ENCODE measurements at places on chromosomes 2 and 18.

- peak; percentile 63 for DNase-seq
These were observed 431 bp downstream of the FAM98A start for GRCh38 chr2:33598561-33599174.

DNA sequence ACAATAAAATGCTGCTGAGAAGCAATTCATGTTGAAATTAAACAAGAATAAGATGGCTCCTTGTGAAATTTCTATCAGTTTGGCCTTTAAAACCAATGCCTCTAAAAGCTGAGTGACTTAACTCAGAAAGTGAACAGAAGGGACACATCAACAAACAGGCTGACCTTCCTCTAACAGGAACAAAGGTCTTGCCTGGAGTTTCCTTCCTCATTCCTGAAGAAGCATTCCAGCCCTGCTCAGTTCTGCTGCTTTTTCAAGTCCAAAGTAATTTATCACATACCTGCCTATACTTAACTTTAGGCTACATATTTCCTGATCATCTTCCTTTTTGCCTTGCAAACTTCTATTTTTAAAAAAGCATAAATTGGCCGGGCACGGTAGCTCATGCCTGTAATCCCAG lies 14.1 kb downstream of the PTRHD1 start:
- DNase-seq, result no peak

DNA sequence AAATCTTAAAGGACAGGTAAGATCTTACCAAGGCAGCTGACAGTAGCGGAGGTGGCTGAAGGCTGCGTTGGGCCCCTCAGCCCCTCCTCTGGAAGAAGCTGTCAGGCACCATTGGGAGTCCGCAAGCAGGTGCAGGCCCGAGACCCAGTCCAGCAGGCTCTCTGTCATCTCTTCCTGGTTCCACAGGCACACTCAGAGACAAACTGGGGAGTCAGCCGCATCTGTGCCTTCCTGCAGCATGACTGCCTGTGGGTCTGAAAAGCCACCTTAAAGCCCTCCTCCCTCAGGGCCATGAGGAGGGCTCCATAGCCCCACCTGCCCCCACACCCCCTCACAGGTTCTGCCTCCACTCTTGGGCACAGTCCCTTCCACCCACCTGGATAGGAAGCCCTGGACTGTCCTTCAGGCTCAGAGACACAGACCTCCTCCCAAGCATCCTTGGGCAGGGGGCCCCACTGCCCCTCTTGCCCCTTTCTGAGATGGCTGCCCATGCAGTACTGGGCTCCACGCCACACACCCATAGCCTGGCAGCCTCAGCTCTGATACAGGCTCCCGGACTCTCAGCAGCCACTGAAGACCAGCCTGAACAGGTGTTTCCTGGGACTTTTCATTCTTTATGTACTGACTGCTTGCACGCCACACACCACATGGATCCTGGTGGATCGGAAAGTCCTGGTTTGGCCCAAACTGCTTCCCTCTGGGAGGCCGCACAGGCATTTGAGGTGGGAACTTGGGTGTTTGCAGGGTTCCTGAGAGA lies 239.8 kb downstream of the SEPTIN10 start:
- DNase-seq, result no peak

DNA sequence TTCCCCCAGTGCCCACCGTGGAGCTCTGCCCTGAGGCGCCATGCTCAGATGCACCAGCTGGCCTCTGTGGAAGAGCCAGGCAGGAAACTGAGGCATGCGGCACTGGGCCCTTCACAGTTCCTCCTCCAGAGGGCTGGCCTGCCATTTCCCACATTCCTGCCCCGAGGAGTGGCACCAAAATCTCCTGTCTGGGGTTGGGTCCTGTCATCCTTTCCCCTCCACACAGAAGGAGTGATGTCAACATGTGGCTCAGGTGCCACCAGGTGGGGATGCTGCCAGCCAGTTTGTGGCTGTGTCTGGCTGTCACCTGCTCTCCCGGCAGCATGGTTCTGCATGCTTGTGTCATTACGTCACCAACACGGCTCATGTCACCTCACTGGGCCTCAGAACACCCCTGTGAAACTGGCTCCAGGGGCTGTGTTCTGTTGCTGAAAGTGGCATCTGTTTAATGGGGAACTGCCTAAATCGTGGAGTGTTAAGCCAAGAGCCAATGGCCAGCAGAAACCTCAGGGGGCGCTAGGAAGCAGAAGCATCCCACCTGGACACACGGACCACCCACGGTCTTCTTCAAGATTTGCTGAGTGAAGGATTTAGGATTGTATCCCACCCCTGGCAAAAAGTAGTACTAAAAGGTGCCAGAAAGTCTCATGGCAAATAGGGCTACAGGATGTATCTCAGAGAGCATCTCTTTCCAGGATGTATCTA lies 51.3 kb downstream of the ZAP70 start:
- no peak for DNase-seq

DNA sequence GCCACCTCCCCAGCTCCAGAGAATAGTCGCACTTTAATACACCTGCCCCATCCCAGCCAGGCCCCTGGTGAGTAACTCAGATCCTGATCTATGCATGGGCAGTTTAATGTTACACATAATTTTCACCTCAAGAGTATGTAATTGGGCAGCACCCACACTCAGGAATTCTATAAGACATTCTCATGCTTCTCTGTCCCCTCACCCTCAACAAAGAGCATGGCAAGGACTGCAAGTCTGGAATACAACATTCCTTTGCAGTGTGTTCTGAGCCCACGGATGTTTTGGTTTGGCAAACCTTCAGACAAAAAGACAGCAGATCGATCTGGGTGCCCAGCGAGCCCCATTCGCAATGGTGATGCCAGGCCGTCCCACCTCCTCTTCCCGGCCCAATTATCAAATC lies 4.9 kb upstream of the SLC14A1 start:
- DNase-seq, result no peak

GRCh38 chr2:59589881-59590280 lies 963.6 kb downstream of the BCL11A start:
- no peak for DNase-seq

DNA sequence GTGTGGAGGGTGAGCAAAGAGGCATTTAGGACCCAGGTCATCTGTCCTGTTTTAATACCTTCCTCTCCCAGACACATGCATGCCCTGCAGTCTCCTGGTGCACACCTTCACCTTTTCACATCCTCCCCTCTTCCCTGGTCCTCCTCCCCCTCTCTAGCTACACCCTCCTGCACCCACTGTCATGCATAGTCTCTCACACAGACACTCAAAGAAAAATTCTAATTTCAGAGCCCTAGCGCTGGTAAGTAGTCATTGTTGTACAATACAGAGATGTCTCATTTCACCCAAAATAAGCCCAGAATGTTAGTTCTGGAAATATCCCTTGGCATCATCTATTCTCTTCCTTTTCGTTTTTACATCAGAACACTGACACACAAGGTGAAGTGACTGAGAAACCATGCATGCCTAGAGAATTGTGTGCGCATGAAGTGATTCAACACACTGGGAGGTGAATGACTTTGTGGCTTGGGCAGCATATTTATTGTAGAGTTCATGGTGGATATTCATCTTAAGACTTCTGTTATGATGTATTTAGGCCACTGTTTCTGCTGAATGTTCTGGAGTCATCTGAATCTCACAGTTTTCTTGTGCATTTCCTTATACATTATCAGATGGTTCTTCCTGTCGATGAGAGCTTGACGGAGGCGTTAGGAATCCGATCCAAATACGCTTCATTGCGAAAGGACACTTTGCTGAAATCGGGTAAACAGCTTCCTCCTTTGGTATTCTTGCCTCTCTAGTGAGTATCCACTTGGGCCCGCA lies 69.9 kb downstream of the COA5 start:
- DNase-seq, result no peak

- DNase-seq, result peak; percentile 62
These were observed 50.9 kb downstream of the ADNP2 start for GRCh38 chr18:80159713-80160636.

GRCh38 chr2:216643986-216644659 lies 10.9 kb downstream of the IGFBP2 start:
- no peak for DNase-seq

DNA sequence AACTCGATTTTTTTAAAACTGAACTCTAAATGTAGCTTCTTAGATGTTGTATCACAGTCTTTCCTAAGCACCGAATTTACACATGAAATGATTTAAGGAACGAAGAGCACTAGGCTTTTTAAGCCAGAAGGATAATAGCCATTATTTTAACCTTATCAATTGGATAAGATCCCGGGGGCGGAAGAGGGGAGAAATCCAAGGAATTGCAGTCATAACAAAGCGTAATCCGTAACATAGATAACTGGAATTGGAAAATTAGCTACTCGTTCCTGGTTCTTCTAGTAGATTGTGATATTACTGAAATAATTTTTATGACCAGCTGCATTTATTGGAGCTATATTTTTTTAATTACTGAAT lies 988 bp upstream of the KANSL1L start:
- DNase-seq, result no peak

- no peak for DNase-seq
These were observed 68.3 kb upstream of the MAPRE2 start for GRCh38 chr18:34972765-34973414.

- DNase-seq, result peak; percentile 56
These were observed 3.6 kb upstream of the RNF144A start for GRCh38 chr2:6913415-6914157.

DNA sequence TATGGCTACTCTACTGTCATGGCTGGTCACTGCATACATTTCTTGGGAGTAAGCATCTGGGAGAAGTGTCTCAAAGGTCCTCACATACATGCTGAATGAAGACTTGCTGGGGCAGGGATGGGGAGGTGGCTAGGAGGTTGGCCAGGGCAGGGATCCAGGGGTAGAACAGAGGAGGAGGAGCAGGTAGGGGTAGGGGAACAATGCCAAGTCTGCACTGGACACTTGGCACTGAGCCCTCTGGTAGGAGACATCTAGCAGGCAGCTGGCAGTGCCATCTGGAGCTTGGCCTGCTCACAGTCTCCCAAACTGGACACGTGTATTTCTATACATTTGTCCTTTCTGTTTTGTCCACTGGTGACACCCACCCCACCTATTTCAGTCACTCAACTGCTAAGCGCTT lies 62.7 kb upstream of the REV1 start:
- DNase-seq, result no peak

DNA sequence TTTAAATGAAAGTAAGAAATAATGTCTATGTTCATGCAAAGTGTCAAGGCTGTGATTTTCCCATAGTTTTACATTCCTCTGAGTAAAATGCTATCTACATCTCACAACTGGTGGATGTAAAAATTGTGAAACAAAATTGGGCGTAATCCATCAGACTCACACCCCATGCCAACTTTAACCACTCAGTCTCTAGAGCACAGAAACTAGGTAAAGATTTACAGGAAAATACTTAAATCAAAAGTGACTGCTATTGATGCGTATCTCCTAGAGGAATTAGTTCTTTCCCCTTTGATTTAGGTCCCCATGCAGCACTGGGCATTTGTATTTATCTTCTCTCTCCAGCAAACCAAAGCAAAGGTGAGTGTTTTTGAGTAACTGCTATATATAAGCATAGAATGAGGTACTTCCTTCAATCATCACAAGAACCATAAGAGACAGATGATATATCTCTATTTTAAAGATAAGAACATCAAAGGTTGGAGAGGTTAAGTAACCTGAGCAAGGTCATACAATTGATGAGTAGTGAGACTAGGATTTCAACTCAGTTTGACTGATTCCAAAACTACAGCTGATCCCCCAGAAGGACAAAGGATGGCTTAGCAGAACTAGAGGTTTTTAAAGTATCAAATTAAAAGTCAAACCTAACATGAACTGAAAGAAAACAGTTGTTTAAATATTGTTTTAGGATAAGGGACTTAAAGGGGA lies 594.0 kb upstream of the ACVR2A start:
- DNase-seq, result no peak

DNA sequence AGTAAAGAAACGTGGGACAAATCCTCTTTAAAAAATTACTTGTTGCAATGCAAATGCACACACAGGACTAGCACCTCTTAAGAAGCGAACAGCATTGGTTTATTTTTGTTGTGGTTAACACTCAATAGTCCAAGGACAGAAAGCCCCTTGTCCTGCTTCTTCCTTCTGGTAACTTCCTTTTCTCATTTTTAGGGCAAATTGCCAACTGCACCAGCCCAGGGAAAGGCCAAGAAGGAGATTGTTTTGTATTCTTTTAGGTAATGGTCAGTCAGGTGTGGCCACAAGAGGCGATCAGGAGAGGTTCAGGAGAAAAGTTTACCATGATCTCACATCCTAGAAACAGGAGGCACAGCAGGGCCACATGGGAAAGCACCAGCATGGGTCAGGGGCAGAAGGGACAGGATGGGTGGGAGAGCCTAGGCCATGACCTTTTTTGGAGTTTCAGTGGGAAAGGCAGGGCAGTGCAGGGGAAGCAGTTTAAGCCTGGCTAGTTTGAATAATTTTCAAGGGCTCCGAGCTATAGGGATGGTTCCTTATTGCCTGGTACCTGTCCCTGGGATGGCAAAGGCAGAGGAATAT lies 73.0 kb downstream of the CHRNA1 start:
- DNase-seq, result no peak

DNA sequence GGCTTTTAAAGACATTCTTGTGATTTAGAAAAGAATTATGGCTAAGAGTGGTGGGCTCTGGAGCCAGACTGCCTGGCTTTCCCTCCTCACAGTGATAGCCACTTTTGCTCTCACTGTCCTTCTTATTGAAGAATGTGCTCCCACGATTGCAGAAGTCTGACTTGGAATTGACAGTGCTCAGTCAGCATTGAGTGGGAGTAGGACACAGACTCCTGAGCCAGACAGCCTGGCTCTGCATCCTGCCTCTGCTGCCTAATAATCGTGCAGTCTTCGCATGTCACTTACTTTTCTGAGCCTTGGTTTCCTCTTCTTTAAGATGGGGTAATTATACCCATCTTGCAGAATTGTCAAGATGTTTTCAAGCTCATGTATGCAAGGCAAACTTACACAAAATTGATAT lies 23.3 kb downstream of the SPATS2L start:
- no peak for DNase-seq

- DNase-seq, result no peak
These were observed 31.9 kb downstream of the PSTPIP2 start for GRCh38 chr18:46040033-46040746.

DNA sequence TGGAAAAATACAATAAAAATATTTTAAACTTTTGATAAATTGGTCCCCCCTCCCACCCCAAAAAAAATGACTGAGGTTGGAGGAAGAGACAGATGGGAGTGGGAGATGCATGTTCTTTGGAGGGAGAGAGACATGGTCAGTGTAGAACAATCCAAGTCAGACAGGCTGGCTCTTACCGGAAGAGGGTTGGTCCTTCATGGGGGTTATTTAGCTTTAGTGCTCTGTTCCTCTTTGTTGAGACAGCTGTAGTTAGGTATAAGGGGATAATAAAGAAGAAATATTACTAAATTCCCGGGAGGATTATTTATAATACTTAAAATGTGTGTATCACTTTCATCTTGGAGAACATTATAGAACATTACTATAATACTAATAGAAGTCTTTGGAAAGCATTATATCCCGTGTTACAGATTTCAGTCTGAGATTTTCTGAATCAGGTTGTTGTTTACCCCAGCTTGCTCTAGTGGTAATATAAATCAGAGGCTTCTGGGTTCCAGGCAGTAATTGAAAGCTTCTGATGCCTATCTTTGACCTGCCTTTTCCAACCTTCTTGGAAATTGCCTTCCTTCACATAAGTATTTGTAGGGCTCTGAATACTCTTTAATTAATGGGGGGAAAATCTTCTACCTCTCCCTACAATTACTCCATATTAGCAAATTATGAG lies 87.7 kb downstream of the SPTBN1 start:
- no peak for DNase-seq

- no peak for DNase-seq
These were observed 136.7 kb downstream of the EML6 start for GRCh38 chr2:54859997-54860701.
